Mammary microvascular endothelial cell (primary cell): ENCODE measurements at places on chromosomes 12 and 14. TPM values are rescaled to one million over a fixed set of nuclear protein-coding genes. Genes with fewer than 3 reads are reported as not detected.

Gene OVCH1
- total RNA-seq: not detected in 2 replicates

Gene RFX4
- not detected in 2 replicates for total RNA-seq

Gene SLC38A1
- total RNA-seq: 93.6 and 102 TPM in 2 replicates

Gene ACOT4
- 0.80 and 1.4 TPM in 2 replicates for total RNA-seq

Gene TMCC3
- total RNA-seq: 16.0 and 18.1 TPM in 2 replicates

Gene RNF212B
- not detected in 2 replicates for total RNA-seq

Gene DAO
- total RNA-seq: not detected in 2 replicates

Gene ARHGEF25
- total RNA-seq: 0.07 and 0.15 TPM in 2 replicates

Gene CFL2
- 73.4 and 90.7 TPM in 2 replicates for total RNA-seq

Gene SYT1
- 6.2 and 6.9 TPM in 2 replicates for total RNA-seq

Gene JDP2
- 6.5 and 13.5 TPM in 2 replicates for total RNA-seq
